ENCODE measurements at places on chromosomes 12 and 14. TPM values are rescaled to one million over a fixed set of nuclear protein-coding genes. Genes with fewer than 3 reads are reported as not detected.

- DNase-seq = no peak
These were observed 59.6 kb upstream of the GALNT9 start for GRCh38 chr12:132389026-132389425.

DNA sequence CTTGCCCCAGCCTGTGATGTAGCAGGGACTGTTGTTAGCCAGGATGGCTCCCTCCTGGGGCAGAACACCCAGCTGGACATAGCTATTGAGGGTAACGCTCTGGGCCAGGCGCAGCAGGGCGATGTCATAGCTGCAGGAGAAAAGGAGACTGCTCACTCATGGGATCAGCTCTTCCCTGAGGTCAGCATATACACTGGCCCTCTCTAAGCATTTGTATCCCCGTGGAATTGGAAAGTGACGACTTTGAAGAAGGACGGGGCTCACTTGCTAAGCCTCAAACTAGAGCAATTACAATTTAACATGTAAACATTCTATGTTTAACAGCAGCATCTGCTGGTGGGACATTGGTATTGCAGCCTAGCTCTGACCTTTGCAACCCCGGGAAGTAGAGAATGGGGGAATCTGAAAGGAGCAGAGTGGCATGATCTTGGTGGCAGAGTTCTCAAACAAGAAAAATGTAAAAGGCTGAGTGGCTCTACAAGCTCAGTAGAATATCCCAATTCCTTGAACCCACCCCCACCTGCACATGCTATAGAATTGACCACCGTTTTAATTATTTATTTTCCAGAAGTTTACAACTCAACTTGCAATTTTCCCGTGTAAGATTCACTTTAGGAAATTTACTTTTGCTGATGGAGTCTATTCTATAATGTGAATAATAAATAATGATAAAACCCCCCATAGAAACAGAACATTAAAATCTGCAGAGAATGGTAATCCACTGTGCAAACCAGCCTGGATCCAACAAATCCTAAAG is 5.0 kb downstream of the CELA1 start:
- DNase-seq = peak; percentile 86

DNA sequence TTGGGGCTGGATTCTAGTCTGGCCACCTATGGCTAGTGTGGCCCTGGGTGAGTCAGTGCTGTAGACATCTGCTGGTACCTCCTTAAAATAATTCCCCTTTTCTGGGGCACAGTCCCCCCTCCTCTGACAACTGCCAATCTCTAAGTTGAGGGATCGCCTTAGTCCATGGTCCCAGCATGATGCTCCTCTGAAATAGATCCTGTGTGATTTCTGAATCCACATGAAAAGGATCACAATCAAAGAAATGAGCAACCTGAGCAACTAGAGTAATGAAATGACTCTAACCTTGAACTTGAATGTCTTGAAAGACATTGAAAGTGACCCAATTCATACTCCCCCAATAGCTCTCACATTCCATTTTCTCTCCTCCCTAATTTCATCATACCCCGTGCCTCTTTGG is 332.5 kb downstream of the VRK1 start:
- DNase-seq = no peak

DNA sequence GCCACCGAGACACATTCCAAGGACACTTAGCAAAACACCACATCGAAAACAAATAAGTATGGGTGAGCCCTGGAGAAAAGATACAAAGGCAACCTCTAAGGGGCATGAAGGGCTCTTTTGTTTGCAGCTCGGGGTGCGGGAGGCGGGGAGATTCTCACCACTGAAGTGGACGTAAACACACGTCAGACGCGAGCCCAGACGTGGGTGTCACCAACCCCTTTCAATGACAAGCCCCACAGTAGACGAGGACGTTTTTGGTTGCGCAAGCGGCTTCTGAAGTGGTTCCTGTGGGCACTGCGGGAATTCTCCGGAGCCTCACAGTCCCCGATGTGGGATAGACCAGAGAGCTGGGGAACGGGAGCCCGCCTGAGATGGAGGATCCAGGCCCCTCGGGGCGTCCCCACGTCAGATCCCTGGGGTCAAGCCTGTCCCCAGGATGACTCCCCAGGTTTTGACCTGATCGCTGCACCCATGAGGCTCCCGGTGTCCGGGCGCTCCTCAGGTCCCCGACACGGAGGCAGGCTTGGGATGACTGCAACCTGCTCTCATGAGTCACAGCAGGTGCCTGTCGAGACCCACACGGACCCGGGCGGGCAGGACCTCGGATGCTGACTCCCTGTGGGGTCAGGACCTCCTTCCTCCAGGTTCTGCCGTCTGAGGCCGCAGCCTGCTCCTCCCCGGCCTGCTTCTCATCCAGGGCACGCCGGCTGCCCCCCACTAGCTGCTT is 20.3 kb upstream of the ADGRD1 start:
- no peak for DNase-seq

DNA sequence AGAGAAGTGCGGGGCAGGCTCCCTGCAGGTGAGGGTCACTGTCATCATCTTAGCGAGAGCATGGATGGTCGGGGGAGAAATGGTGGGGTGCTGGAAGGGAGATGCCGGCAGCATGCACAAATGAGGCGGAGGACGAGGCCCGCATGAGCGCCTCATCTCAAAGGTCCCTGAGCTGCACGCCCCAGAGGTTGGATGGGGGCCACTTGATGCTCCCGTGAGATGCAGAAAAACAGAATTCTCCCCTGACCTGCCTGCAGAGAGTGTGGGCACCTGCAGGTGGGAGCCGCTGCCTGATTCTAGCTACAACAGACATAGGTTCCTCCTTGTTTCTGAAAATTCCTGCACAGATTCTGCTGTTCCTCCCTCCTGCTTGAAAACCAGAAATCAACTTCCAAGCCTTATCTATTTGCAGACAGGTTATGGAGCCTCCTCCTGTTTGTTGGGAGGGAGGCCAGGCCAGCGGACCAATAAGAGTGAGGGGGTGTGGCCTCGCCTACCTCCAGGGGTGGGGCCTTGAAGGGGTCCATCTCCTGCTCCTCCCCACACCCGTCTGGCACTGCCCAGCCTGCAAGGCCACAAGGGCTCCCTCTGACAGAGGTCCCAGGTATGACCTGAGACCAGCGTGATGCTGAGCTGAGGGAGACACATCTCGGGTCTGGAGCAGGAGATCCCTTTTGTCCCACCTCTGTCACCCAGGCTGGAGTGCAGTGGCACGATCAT is 67.2 kb downstream of the KDM2B start:
- DNase-seq = no peak

DNA sequence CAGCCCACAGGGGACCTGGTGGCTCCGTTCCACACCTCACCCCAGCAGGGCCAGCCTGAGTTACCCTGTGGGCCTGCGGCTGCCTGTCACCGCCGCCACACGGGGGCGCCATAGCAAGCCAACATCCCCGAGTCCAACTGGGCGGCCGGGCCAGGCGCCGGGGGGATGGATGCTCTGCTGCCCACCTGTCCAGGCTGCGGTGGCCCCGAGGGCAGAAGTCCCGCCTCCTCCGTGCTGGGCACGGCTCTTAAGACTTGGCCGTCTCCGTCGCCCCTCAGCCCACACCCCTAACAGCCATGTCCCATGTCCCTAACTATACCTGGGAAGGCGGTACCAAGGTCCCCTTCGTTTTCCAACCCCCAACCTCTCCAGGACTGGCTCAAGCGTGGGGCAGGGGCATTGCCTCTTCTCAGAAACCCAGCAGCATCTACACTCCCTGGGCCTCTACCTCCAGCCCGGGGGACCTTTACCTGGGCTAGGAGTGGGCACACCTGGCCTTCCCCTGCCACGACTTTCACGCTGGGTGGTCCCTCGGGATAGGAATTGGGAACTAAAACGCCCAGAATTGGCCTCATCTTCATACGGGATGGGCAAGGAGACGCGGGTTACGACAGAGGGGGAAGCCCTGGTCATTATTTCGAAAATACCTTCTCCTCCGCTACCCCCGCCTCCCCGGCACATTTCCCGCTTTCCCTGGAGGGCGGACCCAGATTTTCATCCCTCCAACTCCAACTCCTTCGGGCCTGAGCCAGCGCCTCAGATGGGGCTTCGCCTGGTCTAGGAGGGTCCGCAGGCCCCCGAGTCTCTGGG is 1.1 kb upstream of the CYP46A1 start:
- DNase-seq = peak; percentile 90

- no peak for DNase-seq
These were observed 68.2 kb upstream of the CLMN start for GRCh38 chr14:95387826-95388445.

GRCh38 chr14:86613786-86614185 is 1083.8 kb downstream of the FLRT2 start:
- DNase-seq = no peak

DNA sequence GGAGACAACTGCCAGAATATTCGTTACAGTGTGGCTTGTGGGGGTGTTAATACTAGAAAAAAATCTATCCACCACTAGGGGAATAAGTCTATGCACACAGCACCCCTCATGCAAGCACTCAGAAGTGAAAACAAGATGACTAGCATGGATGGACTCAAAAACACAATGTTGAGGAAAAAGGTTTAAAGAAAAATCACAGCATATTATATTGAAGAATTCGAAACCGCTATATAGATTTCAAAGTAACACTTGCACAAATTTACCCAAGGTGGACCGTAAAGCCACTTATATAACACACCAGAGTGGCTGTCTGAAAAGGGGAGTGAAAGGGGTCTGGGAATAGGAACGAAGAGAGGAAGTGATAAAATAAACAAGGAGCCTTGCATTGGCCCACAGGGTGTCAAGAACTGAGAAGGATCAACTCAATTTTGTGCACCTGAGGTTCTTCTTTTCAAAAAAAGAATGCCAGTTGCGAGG is 544 bp downstream of the ABCD4 start:
- DNase-seq = peak; percentile 51

DNA sequence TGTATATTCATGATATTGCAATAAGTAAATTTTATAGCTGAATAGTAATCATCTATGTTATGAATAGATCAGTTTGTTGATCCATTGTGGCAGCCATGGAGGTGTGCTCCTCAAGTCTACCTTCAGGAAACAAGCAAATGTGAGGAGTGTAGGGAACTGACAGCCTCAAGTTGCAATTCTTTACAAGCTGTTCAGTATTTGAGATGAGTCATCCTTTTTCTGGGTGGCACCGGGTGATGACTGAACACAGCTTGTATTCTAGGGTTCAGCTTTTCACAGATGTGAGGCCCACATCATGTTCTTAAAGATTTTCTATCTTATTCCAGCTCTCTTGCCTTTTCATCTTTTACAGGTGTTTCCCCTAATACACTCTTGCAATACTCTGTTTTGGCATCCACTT is 452.4 kb downstream of the KCNH5 start:
- no peak for DNase-seq

DNA sequence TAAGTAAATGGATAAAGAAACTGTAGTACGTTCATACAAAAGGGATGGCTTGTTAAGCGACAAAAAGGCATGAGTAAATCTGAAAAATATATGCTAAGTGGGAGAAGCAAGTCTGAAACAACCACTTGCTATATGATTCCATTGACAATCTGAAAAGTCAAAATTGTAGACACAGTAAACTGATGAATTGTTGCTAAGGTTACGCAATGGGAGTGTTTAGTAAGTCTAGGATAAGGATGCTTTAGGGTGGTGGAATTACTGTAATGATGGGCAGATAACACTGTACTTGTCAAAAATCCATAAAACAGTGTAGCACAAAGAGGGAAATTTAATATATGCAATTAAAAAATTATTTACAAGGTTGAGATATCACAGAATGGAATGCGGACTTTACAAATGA is 984.9 kb downstream of the FSCB start:
- DNase-seq = no peak

DNA sequence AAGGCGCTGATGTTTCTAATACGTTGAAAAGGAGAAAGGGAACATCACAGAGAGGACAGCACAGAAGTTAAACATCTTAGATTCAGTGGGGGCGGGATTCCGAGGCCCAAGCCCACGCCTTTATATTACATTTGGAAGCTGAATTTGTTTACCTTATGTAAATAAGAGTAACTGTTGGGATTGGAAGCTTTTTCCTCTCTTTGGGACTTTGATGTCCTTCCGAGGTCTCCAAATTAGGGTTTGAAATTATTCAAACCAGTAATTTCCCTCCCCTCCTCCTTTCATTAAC is 6.4 kb downstream of the FOXA1 start:
- DNase-seq = peak; percentile 47

DNA sequence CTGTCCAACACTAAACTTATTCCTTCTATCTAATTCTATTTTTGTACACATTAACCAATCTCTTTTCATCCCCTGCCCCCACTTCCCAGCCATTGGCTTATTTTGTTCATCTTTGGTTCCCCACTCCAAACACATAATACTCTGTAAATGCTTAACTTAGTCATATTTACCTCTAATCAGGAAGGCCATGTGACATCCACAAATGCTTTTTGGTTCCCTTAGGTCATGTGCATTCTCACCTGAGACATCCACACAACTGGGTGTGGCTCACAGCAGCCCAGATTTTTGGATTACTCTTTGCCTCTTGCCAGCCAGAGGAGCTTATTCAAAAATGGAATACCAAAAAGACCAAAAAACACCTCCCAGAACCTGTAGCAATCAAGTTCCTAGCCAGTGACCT is 28.4 kb downstream of the ARL1 start:
- no peak for DNase-seq

DNA sequence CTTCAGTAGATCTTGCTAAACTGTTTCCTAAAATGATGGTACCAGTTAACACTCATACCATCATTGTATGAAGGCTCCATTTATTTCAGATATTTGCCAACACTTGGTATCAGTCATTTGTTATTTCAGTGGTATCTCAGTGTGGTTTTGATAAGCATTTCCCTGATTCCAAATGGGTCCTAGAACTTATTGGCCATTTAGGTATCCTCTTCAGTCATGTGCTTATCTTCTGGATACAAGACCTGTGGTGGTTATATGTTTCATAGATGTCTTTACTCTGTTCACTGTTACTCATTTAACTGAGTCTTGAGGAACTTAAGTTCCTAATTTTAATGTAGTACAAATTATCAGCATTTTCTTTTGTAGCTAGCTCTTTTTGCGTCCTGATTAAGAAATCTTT is 13.5 kb downstream of the SINHCAF start:
- no peak for DNase-seq

DNA sequence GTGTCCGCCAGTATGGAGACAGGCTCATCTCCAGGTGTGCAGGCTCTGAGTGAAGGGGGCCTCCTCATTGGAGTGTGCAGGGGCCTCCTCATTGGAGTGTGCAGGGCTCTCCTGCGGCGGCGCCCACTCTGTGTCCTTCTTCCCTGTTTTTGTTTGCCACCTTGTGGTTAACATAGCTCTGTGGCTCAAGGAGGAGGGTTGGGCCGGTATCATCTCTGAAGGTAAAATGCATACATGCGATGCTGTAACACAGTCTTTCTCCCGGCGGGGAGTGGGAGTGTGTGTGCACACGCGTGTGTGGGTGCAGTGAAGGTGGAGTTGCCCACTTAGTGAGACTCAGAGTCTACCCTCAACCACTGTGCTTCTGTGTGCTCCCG is 429.4 kb downstream of the ZFP36L1 start:
- DNase-seq = no peak

Gene TMEM253
- not detected for total RNA-seq

Gene TPH2
- total RNA-seq = 0.10 TPM

Gene KLC1
- 273 TPM for total RNA-seq

Gene GALNT16
- total RNA-seq = 17.3 TPM

Gene RNFT2
- 1.0 TPM for total RNA-seq

Gene SPTSSA
- 25.6 TPM for total RNA-seq

Gene SLC6A12
- 0.51 TPM for total RNA-seq

Data from tongue (tissue), 3 donors.